Pulmonary artery endothelial cell (primary cell): ENCODE measurements at places on chromosomes 7 and 10. TPM values are rescaled to one million over a fixed set of nuclear protein-coding genes. Genes with fewer than 3 reads are reported as not detected.

GRCh38 chr10:63115732-63116383, 17.3 kb upstream of the NRBF2 start:
- DNase-seq: peak; percentile 37

Gene TMEM270
- not detected in 2 replicates for total RNA-seq

GRCh38 chr7:135341049-135341448, 107.4 kb downstream of the STRA8 start:
- DNase-seq: no peak

DNA sequence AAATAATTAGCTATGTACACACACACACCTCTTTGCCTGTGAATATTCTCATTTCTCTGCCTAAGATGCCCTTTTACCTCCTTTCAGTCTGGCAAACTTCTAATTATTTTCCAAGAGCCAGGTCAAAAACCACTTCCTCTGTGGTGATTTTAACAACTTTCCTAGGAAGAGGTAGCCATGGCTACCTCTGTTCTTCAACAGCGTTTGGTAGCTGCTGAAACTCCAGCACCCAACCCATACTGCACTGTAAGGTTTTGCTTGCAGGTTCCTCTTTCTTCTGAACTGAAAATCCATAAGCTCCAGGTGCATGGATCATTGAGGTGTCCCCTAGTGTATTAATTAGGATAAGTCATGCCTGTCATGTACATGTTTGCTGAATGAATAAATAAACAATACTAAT, 25.6 kb downstream of the NRCAM start:
- DNase-seq: no peak

DNA sequence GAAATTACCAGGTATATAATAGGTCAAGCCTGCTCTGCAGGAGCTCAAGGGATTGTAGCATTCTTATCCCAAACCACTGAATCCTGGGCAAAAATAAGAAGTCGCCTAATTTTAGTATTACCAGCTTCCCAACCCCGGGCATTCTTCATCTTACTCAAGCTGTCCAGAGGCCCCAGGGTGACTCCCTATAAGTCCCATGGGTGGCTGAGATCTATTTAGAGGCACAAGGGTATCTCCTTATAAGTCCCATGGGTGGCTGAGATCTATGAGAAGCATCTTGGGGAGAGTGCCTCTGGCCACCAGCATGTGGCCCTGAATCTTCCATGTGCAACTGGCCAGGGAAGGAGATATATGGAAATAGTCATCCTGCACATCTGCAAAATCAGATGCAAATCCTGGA, 38.9 kb downstream of the PRSS2 start:
- DNase-seq: no peak

- DNase-seq: no peak
Measured at GRCh38 chr10:97515271-97515978, 16.7 kb downstream of the UBTD1 start.

DNA sequence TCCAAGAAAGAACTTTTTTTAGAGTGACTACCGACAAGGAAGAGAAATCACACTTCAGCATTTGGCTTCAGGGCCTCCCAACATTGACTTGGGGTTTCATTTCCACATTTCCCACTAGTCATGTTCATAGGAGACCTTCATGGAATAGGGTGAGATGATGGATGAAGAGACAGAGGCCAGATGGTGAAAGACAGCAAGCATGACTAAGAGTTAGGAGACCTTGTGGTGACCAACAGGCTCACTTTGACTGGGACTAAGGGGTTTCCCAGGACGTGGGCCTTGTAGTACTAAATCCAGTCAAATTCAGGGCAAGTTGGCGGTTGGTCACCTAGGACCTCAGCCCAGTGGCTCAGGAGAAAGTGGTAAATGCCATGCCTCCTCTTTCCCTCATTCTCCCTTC, 3.0 kb upstream of the GIMAP5 start:
- no peak for DNase-seq

Gene RPP38
- 10.4 and 13.2 TPM in 2 replicates for total RNA-seq

DNA sequence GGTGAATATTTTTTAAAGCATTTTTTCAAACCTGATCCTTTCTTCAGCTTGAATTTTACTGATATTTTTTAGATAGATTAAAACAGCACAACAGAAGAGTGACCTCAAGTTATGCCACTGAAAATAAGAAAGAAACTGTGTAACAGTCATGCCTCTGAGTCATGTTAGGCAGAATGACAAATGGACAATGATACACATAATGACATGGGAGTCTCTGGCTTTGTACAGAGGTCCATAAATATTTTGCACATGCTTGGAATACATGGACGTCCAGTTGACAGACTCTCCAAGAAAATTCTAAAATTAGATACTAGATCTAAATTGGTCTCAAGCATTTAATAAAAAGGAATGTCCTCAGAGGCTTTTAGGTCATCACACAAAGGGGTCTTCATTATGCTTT, 21.9 kb upstream of the SEMA3A start:
- DNase-seq: no peak

DNA sequence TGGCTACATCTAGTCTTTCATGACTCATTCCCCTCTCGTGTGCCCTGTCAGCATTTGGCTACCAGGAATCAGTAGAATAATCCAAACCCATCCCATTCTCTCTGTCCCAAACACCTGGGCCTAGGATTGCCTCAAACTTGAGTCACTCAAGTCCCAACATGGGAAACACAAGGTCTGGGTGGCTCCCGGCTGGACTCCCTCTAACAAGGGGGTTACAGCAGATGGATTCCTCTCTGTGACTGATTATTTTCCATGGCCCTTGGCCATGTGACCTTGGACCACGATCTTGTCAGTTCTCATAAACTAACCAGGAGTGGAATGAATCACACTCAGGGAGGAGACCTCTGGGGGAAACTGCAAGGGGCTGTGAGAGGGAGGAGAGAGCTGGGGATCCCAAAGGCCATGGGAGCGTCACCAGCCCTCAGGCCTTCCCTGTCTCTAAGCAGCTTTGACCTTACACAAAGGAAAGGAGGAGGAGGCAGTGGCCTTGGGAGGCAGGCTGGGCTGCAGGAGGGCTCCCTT, 533.1 kb downstream of the KCNMA1 start:
- no peak for DNase-seq

- DNase-seq: no peak
Measured at GRCh38 chr7:156472267-156472666, 168.3 kb upstream of the RNF32 start.

Gene TCAF2
- total RNA-seq: 7.1 and 16.3 TPM in 2 replicates

- no peak for DNase-seq
Measured at GRCh38 chr7:3082386-3082785, 38.7 kb upstream of the CARD11 start.

GRCh38 chr10:73991884-73992245, 6.1 kb upstream of the VCL start:
- DNase-seq: no peak

DNA sequence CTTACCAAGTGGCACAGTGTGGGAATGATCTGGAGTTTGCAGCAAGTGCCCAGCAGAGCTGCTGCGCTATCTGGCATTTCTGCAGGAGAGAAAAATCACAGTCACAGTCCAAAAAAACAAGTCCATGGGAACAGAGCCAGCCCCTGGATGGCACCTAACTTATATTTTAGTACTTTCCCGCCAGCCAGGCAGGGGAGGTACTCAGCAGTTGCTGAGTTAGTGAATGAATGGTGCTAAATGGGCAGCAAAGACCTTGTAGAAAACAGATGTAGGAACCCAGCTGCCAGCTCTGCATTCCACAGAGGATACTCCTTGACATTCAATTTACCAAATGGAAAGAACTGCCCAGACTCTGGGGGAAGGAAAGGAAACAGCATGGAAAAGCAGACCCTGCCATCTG, 54.5 kb downstream of the GSDME start:
- no peak for DNase-seq

DNA sequence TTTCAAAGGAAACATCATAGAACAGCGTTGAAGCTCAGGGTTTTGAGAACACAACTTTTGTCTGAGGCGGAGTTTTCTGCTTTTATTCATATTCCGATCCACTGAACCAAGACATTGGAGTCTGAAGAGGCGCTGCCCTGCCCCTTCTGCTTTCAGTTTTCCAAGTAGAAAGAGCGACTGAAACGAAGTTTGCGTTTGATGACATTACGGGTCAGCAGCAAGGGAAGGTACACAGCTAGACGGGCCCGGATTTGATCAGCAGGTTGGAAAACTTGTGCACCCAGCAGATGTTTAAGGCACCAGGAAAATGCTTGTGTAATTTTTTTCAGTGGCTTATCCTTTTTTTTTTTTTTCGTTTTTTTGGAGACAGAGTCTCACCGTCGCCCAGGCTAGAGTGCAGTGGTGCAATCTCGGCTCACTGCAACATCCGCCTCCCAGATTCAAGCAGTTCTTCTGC, 720 bp downstream of the SUN1 start:
- DNase-seq: no peak

DNA sequence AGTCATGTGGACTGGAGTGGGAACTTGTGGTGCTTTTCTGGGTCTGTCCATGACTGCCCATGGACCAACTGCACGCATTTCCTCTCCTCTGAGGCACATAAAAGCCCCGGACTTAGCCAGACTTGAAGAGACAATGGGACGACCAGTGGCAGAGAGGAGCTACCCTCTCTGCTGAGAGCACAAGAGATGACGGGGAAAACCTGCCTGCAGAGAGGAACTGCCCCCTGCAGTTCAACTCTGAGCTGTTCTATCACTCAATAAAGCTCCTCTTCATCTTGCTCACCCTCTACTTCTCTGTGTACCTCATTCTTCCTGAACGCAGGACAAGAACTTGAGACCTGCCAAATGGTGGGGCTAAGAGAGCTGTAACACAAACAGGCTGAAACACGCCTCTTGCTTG, 184.5 kb downstream of the ZNF438 start:
- no peak for DNase-seq

Gene RGR
- total RNA-seq: not detected in 2 replicates

GRCh38 chr10:63585041-63585440, 63.8 kb downstream of the REEP3 start:
- no peak for DNase-seq

GRCh38 chr10:3886641-3887251, 101.7 kb upstream of the KLF6 start:
- peak; percentile 94 for DNase-seq

GRCh38 chr7:20220921-20221547, 3.9 kb upstream of the MACC1 start:
- no peak for DNase-seq

- DNase-seq: peak; percentile 15
Measured at GRCh38 chr7:25926009-25926408, 226.0 kb upstream of the NFE2L3 start.

Gene CALU
- total RNA-seq: 381 and 432 TPM in 2 replicates

Gene CRTAC1
- 2.5 and 4.9 TPM in 2 replicates for total RNA-seq

Gene INSIG1
- total RNA-seq: 109 and 120 TPM in 2 replicates

DNA sequence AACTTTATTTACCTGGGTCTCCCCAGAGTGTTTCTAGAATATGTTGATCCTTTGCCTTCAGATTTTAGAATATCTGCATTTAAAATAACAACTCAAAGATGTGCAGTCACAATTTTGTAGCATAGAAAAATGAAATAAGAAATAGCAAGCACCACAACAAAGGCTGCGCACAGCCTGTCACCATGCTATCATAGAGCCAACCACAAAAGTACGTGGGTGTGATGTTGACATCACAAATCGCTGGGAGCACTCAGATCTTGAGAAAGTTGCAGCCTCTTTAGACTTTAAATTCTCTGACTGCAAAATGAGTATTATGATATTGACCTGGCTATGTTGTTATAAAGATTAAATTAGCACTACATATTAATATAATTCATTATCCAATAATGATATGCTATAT, 177.9 kb downstream of the TNS3 start:
- no peak for DNase-seq

DNA sequence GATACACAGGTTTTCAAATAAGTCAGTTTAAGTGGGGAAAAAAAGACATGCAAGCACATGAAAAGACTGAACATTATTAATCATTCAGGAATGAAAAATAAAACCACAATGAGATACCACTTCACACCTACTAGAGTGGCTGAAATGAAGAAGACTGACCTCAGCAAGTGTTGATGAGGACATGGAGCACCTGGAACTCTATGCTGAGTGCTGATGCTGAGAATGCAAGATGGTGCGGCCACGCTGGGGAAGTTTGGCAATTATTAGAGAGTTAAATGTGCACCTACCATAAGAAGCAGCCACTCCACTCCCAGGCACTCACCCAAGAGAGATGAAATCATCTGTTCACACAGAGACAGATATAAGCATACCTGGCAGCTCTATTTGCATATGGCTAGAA, 32.9 kb upstream of the ELFN1 start:
- DNase-seq: no peak

GRCh38 chr7:28554802-28555471, 142.6 kb downstream of the CREB5 start:
- no peak for DNase-seq

- peak; percentile 75 for DNase-seq
Measured at GRCh38 chr7:108311446-108312168, 144.6 kb downstream of the NRCAM start.

Gene EXOC4
- 103 and 119 TPM in 2 replicates for total RNA-seq

DNA sequence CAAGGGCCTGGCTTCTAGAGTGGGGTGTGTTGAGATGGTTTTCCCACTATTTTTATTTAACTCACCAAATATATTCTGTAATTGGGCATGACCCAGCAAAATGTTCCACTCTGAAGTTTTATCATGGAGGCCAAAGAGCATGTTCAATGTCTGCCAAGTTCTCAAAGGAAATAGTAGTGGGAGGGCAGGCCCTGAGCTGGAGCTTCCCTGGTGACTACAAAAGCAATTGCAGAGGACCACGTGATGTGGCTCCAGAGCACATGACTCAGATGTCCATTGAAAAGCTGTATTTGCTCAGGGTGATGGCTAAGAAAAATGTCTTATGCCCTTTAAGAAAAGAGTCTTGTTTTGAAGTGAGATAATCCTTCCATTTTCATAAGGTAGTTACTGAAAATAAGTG, 1024.8 kb downstream of the LRMDA start:
- no peak for DNase-seq

Gene SLC26A3
- total RNA-seq: not detected in 2 replicates

DNA sequence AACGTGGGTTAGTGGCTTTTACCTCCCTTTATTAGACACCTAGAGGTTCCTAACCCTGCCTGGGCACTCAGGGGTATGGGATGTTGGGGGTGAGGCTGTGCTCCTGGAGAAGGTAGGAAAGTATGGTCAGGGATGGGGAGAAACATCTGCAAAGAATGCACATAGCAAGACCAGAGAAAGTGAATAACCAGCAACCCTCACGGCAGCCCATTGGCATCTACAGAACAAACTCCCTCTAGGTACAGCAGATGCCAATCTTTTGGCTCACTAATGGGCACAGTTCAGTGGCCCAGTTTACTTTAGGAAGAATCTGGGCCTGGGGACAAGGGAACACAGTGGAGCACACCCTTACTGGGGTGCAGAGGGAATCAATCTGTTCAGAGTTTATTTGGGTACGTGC, 143.9 kb downstream of the JAZF1 start:
- no peak for DNase-seq

GRCh38 chr7:71829515-71829914, 582.6 kb downstream of the CALN1 start:
- no peak for DNase-seq

Gene CTNNA3
- not detected in 2 replicates for total RNA-seq
